Stomach (tissue), 19 donors: ENCODE measurements at places on chromosomes 7 and 10. TPM values are rescaled to one million over a fixed set of nuclear protein-coding genes. Genes with fewer than 3 reads are reported as not detected.
A peak's percentile ranks its signal among the peaks of the same experiment; 100 is the strongest.

Gene NANOS1
- 5.1 TPM for total RNA-seq

- DNase-seq = no peak
Observed at GRCh38 chr10:83252596-83252995, 886.7 kb upstream of the GHITM start.

DNA sequence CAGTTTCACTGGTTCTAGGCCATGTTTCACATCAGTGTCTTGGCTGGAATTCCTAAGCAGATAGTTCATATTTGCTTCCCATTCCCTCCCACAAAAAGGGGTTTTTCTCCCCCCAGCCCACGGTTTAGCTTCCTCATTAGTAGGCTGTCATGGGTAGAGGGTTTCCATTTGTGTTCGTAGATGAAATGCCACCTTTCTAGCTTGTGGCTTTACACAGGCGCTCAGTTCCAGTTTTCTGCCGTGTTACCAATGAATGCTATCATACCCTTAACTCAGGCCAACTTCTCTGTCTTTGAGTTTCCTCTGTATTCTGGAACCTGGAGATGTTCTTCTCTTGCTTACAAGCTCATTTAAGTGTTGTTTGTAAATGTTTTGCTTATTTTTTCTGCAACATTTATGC, 26.8 kb downstream of the CALD1 start:
- no peak for DNase-seq

Gene TMEM254
- 15.6 TPM for total RNA-seq

GRCh38 chr7:18861514-18862118, 255.8 kb downstream of the TWIST1 start:
- no peak for DNase-seq

- DNase-seq = no peak
Observed at GRCh38 chr7:43877968-43878864, 8.9 kb upstream of the MRPS24 start.

DNA sequence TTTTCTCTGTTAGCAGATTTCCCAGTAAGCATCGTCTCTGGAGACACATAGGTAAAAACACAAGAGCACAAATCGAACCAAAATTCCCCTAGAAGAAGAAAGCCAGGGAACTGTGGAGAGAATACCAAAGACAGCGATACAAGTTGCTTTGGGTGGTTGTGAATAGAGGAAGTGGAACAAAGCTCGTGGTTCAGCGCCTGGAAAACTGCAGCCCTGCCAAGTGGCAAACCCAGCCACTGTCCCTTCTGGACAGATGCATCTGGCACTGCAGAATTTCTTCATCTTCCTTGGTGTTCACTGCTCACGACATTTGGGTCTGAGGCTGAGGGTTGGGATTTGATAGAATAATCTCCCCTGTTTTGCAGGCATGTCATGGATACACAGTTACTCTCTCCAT, 733.8 kb downstream of the PARD3 start:
- no peak for DNase-seq

DNA sequence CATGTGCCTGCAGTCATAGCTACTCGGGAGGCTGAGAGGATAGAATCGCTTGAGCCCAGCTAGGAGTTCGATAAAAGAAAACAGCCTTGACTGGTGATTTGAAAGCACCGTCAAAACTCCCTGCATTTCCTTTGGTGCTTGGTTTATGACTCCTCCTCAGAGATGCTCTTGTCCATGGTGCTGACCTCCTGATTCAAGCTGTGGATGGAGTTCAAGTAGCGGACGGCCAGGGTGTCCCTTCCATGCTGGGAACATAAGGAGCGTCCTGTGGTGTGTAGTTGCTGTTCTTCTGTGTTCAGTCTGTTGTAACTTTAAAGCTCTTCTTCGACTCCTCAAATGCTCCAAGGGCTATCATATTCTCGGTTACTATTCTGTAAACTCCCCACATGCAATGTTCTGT, 382.5 kb upstream of the KIAA1217 start:
- DNase-seq = no peak

DNA sequence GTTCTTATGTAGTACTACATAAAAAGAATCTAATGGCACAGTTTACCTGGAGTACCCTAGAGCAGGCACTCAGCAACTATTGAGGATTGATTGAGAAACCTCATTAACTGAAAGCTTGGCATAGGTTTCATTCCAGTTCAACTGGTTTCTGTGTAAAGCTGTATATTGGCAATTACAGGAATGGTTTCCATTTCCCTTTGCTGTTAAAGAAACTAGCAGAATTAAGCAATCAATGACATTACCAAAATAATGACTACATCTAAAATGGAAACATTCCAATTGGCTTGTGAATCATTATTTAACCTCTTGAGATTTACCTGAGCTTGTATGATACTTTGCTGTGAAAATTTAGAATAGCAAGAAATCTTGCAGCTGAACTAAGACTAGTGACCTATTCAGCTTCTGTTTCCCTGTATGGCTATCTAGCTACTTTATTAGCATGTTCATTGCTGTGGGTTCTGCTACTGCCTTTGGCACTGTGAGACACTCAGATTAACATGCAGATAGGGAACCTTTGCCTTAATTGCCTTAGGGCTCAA, 33.5 kb upstream of the CADPS2 start:
- no peak for DNase-seq

Gene SCIN
- total RNA-seq = 6.2 TPM

Gene ATE1
- 8.8 TPM for total RNA-seq

DNA sequence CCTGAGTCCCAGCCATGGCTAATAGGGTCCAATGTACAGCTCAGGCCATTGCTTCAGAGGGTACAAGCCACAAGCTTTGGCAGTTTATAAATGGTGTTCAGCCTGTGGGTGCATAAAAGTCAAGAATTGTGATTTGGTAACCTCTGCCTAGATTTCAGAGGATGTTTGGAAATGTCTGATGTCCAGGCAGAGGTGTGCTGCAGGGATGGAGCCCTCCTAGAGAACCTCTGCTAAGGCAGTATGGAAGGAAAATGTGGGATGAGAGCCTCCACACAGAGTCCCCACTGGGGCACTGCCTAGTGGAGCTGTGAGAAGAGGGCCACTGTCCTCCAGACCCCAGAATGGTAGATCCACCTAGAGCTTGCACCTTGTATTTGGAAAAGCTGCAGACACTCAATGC, 779.9 kb downstream of the GRM8 start:
- DNase-seq = no peak

DNA sequence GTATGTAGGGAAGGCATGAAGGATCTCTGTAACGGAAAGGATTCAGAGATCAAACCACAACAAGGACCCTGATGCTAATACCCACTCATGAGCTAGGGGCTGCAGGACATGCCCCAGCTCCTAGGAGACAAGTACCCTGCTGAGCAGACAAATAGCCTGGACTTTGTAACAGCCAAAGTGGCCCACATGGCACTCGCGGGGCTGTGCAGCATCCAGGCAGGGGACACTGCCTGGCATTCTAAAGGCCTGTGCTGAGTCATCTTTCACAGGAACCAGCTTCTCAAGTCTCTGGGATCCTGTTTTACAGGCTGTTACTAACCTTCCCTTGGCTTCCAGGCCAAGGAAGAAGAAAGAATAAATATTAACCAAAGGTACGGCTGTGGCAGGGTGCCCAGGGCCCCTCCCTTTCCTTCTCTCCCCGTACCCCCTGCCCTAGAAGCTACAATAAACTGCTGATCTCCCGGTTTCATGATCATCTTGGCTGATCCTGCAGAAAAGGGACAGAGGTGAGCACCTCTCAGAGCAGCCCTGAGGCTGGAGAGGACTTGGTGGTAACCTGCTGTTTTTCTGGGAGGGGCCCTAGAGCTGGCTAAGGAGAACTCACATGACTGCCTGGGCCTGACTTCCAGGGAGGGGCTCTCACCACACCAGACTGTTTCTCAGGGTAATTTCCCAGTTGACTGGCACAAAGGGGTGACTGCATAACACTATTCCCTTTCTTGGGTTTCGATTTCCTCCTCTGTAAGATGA, 4.2 kb upstream of the RPEL1 start:
- peak; percentile 94 for DNase-seq

Gene LRRC4
- 0.92 TPM for total RNA-seq

Gene C10orf105
- not detected for total RNA-seq

Gene BAMBI
- not detected for total RNA-seq

Gene BRI3
- 92.8 TPM for total RNA-seq

DNA sequence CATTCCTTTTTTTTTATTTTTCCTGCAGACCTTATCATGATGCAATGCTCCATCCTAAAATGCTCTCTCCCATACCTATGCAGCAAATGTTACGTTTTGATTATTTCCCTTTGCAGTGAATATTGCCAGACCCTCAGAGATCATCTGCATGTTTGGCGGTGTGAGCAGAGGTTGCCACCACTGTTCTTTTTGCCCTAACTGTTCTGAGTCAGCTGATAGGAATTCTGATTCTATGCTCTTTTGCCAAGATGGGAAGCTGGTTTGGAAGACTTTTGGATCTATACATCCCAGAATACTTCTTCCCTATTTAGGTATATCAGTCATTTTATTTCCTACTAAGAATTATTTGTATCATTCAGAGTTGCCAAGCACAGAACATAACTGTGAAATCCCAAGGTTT, 130.5 kb downstream of the KLF6 start:
- DNase-seq = no peak

Gene CPVL
- total RNA-seq = not detected

- no peak for DNase-seq
Observed at GRCh38 chr10:82331716-82332115, 456.7 kb downstream of the NRG3 start.

- no peak for DNase-seq
Observed at GRCh38 chr7:96997512-96998032, 7.8 kb upstream of the DLX6 start.

- DNase-seq = peak; percentile 75
Observed at GRCh38 chr10:43105102-43105955, 28.5 kb downstream of the RET start.

DNA sequence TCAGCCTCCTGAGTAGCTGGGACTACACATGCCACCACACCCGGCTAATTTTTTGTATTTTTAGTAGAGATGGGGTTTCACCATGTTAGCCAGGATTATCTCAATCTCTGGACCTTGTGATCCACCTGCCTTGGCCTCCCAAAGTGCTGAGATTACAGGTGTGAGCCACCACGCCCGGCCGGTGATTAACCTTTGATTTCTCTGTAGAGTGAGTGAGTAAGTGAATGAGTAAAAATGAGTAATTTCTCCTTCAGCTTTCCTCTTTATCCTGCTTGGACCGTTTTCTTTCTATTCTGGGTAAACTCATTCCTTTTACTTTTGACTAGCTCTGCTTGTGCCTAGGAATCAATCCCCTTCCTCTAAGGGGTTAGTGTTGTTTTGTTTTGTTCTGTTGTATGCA, 36.8 kb downstream of the ST7 start:
- no peak for DNase-seq

DNA sequence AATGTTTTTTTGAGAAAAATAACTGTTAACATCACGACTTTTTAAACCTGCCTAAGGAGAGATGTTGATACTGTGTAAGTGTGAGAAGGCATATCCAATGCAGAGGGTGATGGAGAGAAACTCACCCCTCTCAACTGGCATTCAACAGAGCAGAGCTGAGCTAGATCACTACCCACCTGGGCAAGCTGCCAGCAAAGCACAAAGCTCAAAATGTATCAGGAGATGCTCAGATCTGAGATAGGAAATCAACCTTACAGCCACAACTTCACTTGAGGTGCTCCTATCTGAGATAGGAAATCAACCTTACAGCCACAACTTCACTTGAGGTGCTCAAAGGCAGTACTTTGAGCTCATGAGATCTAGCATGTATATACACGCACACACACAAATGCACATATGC, 151.5 kb upstream of the PDE1C start:
- no peak for DNase-seq

Gene IQUB
- total RNA-seq = not detected

DNA sequence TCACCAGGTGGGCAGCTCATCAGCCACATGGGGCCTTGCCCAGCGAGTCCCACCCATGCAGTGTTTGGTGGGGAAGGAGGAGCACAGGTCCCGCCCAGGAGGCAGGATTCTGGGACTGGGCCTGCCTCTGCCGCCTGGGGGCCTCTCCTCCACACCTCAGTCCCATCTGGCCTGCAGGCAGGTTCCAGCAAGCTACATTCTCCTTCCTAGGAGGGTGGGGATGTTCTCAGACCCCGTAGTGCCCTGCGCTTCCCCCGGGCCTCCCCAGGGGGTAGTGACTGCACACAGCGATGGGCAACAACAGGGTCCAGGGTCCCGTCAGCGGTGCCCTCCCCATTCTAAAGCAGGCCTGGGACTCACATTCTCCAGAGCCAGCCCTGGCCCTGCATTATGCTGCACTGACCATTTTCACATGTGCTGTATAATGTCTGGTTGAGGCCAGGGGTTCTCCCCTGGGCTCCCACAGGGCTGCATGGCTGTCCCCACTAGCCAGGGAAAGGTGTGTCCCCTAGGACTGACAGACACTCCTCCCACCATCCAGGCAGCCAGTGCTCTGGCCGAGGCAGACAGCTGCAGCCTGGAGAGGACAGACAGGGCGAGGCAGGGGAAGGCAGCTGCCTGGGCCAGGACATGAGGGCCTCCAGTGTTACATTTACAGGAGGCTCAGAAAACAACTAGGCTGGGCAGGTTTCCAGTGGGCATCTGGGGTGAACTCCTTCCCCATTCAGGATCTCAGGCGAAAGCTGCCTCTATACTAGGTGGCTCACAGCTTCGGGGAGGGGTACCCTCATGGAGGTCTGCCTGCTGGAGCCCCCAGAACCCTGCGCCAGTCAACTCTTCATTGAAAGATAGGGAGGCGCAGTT, 9.3 kb downstream of the RASGEF1A start:
- DNase-seq = no peak

Gene TMEM139
- 0.89 TPM for total RNA-seq

DNA sequence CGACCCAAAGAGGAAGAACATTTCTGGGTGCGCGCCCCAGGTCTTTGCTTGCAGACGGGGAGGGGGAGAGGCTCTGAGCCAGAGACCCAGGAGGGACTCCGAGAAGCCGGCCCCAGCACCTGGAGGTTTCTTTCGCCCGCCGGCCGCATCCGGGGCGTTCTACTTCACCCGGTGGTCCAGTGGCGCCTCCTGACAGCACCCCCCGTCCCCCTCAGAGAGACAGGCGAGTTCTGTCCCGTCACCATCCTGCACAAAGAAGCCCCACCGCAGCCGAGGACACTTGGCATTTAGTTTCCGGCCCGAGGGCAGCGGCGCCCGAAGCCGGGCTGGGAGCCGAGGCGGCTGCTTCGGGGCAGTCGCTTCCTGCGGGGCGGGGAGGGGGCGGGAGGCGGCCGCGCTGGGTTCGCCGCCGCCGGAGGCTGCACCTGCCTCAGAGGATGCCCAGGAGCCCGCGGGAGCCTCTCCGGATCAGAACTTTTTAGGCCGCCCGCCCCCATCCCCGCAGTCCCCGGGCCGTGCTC, at the start of gene TMEM178B:
TSS of gene TMEM178B (plus strand) at position 424 of the 521 bp plus-strand sequence.
- no peak for DNase-seq

GRCh38 chr10:59843748-59844147, 62.6 kb downstream of the CCDC6 start:
- no peak for DNase-seq

DNA sequence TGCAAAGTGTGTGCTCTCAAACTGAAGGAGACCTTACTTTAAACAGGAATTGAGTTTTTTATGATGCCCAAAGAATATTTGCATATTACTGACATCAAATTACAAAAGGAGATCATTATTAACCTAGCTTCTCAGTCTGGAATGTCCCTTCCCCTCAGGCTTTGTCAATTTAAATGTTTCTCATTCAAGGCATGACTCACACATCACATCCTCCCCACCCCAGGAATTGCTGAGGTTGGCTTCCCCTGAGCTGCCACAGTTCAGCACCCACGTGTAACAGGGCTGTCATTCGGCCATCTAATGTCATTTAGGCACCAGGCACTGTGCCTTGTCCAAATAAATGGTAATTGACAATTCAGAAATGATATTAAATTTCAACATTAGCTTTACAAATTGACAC, 305.9 kb upstream of the MGMT start:
- no peak for DNase-seq
